ENCODE measurements at places on chromosomes 3 and 15. TPM values are rescaled to one million over a fixed set of nuclear protein-coding genes. Genes with fewer than 3 reads are reported as not detected.

DNA sequence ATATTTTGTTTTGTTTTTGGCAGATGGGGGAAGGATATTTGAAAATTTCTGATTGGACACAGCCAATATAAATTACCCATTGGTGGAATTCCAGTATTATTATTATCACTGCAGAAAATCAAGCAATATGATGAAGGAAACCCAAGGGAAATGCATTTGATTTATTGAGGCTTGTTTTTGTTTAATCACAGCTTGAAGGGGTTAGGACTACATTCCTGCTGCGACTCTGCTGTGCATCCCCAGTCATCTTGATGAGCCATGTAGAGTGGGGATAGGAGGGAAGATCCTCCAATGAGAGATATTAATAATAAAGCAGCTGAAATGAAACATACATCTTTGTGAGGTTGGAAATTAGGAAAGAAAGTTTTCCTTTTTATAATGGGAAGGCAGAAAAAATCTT lies 208.6 kb downstream of the GAP43 start:
- H3K27me3 ChIP-seq: no peaks in the 10 kb centered on the region
- no peak overlapping the region for H3K4me3 ChIP-seq
- no peaks in the 10 kb centered on the region for H3K4me1 ChIP-seq
- DNase-seq: no peak
- H3K36me3 ChIP-seq: peaks cover 3% of the 10 kb centered on the region
- no peak overlapping the region for H3K27ac ChIP-seq

Gene DNAJB11
- 67.0 TPM for polyA plus RNA-seq

- no peaks in the 10 kb centered on the region for H3K36me3 ChIP-seq
- H3K4me1 ChIP-seq: no peaks in the 10 kb centered on the region
- H3K4me3 ChIP-seq: no peak overlapping the region
- H3K27ac ChIP-seq: no peak overlapping the region
These were observed 65.7 kb downstream of the RASA2 start for GRCh38 chr3:141552440-141552991.

Gene NUTM1
- polyA plus RNA-seq: 0.06 TPM

Gene MYRIP
- polyA plus RNA-seq: 13.3 TPM

DNA sequence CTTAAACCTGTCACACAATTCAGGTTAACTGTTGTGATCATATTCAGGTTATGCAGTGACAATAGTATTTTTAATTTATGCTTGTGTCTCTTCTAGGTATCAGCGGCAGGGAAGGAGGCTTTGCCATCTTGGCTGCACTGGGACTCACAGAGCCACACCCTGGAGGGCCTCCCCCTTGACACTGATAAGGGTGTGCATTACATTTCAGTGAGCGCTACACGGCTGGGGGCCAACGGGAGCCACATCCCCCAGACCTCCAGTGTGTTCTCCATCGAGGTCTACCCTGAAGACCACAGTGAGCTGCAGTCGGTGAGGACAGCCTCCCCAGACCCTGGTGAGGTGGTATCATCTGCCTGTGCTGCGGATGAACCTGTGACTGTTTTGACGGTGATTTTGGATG lies 23.6 kb upstream of the BSN start:
- H3K4me1 ChIP-seq: peaks cover 29% of the 10 kb centered on the region
- H3K27ac ChIP-seq: no peak overlapping the region

DNA sequence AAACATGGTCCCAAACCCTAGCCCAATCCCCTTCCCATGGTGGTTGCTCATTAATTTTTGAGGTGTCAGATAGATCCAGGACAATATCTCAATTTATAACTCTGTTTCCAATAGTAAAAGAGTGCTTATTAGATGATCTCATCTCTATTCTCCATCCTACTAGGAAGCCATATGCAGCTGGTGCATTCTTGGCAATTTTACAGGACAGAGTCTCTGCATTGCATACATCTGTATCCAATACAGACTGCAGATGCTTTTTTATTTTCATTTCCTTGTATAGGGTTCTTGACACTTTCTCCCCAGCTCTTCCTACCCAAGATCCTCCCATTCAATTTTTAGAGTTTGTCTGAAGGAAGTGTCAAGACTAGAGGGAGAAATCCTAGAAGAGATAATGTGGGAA lies 194.8 kb upstream of the DPH6 start:
- H3K4me1 ChIP-seq: no peaks in the 10 kb centered on the region
- no peak overlapping the region for H3K4me3 ChIP-seq
- no peak for DNase-seq

DNA sequence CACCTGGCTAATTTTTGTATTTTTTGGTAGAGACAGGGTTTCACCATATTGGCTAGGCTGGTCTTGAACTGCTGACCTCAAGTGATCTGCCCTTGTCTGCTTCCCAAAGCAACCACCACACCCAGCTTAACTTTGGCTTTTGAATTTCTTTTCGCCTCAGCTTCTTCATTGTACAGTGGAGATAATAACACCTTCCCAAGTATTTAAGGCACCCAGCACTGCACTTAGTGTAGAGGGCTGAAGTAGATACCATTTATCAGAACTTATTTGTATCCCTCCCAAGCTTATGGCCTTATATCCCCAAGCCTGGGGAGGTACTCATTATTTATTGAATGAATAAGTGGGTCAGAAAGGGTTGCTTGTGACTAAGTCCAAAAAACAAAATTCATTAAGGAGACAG lies 2.3 kb downstream of the SQOR start:
- peaks cover 23% of the 10 kb centered on the region for H3K27me3 ChIP-seq
- no peak for DNase-seq
- peaks cover 18% of the 10 kb centered on the region for H3K4me1 ChIP-seq
- H3K36me3 ChIP-seq: no peaks in the 10 kb centered on the region
- no peak overlapping the region for H3K4me3 ChIP-seq

Gene WDR93
- 1.2 TPM for polyA plus RNA-seq

DNA sequence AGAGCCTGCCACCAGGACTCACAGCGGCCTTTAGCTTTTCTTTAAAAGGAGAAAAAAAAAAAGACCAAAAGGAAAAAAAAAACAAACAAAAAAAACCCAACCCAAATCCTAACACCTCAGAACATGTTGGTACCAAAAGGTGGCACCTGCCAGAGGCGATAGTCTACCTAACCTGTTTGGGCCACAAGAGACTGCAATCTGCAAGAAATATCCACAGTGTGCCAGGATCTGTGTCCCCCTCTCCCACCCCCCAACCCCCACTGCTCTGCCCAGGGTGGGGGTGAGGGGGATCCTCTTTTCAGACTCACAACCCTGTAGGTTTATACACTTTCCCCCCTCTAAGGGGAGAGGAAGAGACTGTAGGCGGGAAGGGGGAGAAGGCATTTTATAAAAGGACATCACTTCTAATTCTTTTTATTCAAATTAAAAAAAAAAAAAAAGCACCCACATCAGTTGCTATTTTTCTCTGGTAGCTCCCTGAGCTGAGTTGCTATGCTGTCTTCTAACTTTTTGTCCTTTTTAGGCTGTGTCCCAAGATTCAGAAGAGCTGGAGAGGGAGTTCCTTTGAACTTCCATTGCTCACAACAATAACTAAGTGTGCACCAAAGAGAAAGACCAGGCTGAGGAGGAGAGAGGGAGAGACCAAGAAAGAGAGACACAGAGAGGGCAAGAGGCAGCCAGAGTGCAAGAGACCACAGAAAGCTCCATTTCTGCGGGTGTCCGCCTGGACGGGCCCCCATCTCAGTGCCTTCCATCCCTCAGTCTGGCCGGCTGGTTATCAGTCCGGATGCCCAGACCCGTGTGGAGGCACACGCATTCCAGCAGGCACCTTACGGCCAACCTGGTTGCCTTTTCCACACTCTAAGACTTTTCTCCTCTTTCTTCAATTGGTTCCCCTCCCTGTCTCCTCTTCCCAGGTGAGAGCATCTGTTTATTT lies 48.9 kb downstream of the TLE3 start:
- H3K4me3 ChIP-seq: no peak overlapping the region
- H3K4me1 ChIP-seq: peaks cover 47% of the 10 kb centered on the region
- peaks cover 53% of the 10 kb centered on the region for H3K36me3 ChIP-seq

Gene TGM4
- polyA plus RNA-seq: 0.17 TPM

- no peaks in the 10 kb centered on the region for H3K4me1 ChIP-seq
- no peak overlapping the region for H3K4me3 ChIP-seq
- no peak overlapping the region for H3K27ac ChIP-seq
- DNase-seq: peak; percentile 52
- no peaks in the 10 kb centered on the region for H3K27me3 ChIP-seq
These were observed 366.8 kb upstream of the ZNF385D start for GRCh38 chr3:22117751-22118346.

Gene A4GNT
- polyA plus RNA-seq: 0.15 TPM

Gene TNNC1
- polyA plus RNA-seq: not detected

DNA sequence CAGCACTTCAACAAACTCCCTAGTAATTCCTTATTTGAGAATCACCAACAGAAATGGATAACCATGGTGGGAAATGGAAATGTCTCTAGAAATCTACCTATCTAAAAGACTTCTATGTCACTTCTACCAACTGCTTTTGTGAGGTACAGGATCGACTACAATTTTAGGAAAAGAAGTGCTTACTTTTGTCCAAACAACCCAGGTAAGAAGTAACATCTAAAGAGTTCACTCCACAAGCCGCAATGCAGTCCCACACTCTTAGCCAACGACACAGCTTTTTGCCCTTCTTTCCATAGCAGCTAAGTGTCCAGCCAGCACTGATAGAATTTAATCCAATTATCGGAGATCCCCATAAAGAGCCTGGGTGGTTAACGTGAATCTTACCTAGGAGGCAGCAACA lies 28.1 kb downstream of the ANXA2 start:
- peaks cover 15% of the 10 kb centered on the region for H3K4me1 ChIP-seq
- no peak overlapping the region for H3K27ac ChIP-seq
- DNase-seq: no peak
- H3K27me3 ChIP-seq: no peaks in the 10 kb centered on the region
- no peaks in the 10 kb centered on the region for H3K36me3 ChIP-seq

DNA sequence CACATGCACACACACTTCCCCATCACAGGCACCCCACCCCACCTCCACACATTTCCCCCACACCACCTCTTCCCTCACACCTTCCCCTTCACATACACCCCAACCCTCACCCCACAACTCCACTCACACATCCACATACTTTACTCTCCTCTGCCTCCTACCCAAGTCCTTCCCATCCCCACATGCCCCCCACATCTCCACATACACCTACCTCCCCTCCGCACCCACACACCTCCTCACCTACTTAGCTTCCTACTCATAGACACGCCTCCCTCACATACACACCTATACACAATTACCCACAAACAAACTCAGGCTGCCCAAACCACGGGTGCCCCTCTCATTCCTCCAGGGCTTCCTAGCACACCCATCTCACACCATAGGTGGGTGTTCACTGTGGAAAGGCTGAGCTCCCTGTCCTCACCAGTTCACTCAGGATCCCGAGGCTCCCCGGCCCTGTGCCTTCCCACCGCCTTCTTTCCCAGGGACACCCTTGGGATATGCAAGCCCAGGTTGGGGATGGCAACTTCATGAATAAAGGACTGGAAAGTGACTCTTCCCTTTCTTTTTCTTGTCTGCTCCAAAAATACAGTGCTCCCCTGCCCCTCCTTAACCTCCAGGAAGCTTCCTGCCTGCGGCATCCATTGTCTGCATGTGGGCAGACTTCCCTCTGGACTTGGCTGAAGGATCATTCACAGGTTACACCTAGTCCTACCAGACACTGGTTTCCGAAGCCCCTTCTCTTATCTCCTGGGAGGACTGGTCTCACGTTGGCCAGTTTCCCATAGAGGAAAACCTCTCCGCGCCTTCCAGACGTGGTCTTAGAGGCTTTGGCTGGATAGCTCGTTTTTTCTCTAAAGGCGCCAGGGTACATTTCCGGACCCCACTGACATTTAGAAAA lies 61.5 kb downstream of the SLCO2A1 start:
- H3K4me3 ChIP-seq: no peak overlapping the region
- no peak overlapping the region for H3K27ac ChIP-seq
- H3K36me3 ChIP-seq: no peaks in the 10 kb centered on the region
- no peak for DNase-seq
- no peaks in the 10 kb centered on the region for H3K27me3 ChIP-seq

GRCh38 chr3:193228206-193228605 lies 12.8 kb upstream of the PLAAT1 start:
- H3K27ac ChIP-seq: no peak overlapping the region
- no peaks in the 10 kb centered on the region for H3K36me3 ChIP-seq
- H3K4me3 ChIP-seq: no peak overlapping the region
- no peak for DNase-seq
- H3K4me1 ChIP-seq: peaks cover 3% of the 10 kb centered on the region

- DNase-seq: no peak
- H3K4me1 ChIP-seq: peaks cover 13% of the 10 kb centered on the region
- no peak overlapping the region for H3K27ac ChIP-seq
- H3K36me3 ChIP-seq: no peaks in the 10 kb centered on the region
- H3K27me3 ChIP-seq: no peaks in the 10 kb centered on the region
- H3K4me3 ChIP-seq: no peak overlapping the region
These were observed 27.1 kb upstream of the KY start for GRCh38 chr3:134677987-134678308.

Gene SGO1
- polyA plus RNA-seq: 4.9 TPM

GRCh38 chr3:16923112-16923511 lies 38.4 kb downstream of the PLCL2 start:
- no peak overlapping the region for H3K27ac ChIP-seq
- H3K4me3 ChIP-seq: no peak overlapping the region
- no peaks in the 10 kb centered on the region for H3K27me3 ChIP-seq
- DNase-seq: no peak

Gene IQCF2
- not detected for polyA plus RNA-seq

- no peaks in the 10 kb centered on the region for H3K36me3 ChIP-seq
- H3K4me3 ChIP-seq: no peak overlapping the region
- DNase-seq: no peak
- no peak overlapping the region for H3K27ac ChIP-seq
These were observed 434.0 kb downstream of the EPHB1 start for GRCh38 chr3:135229018-135229495.

DNA sequence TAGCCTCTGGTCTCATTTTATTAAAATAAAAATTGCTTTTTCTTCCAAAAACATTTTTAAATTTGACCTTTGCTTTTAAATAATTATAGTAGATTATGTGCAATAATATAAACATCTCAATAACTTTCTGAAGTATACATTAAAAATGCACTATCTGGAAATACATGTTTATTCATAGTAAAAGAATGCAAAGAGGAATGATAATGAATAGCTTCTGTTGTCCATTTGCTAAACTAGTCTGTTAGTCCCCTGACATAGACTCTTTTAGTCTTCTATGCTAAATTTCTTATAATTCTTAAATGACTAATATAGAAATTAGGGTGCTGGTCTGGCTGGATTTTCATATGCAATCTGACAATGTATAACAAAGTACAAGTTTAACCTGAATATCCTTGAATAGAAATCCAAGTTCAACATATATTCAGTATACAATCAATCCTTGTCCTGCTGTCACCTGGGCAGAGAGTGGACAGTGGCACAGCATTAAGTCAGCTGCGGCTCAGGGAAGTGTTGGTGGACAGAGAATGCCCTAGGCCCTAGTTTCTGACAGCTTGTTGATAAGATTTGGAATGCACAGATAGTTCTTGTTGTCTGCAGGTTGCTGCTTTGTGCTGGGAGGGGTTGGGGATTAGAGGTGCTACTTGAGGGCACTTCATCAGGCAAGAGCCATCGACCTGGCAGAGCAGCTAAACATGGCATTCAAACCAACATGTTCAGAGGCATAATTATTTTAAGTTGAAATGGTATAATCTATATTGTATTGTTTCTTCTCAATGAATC lies 161.7 kb downstream of the MBNL1 start:
- H3K36me3 ChIP-seq: peaks cover 2% of the 10 kb centered on the region
- H3K27me3 ChIP-seq: no peaks in the 10 kb centered on the region
- H3K27ac ChIP-seq: no peak overlapping the region
- H3K4me1 ChIP-seq: no peaks in the 10 kb centered on the region
- DNase-seq: no peak

Measured in spinal cord (tissue), 10 donors.